ENCODE measurements at places on chromosomes 2 and 18.

DNA sequence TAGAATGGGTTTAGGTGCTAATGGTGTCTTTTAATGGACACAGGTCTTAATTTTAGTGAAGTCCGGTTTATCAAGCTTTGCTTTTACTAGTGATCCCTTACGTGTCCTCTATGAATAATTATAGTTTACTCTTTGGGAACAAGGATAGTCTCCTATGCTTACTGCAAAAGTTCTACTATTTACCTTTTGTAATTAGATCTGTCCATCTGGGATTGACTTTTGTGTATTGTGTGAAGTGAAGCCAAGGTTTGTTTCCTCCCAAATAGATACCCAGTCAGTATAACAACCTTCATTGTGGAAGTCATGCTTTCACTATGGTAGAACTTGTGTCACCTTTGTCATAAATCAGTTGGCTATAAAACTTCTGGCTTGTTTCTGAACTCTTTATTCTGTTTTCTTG lies 740.9 kb upstream of the CRIM1 start:
- DNase-seq = no peak

- no peak for DNase-seq
These were observed 732 bp upstream of the ANXA4 start for GRCh38 chr2:69741229-69741574.

DNA sequence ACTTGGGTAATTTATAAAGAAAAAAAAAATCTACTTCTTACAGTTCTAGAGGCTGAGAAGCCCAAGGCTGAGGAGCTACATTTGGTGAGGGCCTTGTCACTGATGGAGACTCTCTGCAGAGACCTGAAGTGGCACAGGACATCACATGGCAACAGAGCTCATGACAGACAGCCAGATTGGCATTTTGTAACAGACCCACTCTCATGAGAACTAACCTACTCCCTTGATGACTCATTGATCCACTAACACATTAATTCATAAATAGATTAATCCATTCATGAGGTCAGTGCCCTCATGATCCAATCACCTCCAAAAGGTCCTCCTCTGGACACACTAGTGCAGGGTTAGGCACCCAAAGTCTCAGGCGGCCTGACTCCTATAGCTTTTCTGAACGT lies 318.4 kb downstream of the GULP1 start:
- DNase-seq = no peak

DNA sequence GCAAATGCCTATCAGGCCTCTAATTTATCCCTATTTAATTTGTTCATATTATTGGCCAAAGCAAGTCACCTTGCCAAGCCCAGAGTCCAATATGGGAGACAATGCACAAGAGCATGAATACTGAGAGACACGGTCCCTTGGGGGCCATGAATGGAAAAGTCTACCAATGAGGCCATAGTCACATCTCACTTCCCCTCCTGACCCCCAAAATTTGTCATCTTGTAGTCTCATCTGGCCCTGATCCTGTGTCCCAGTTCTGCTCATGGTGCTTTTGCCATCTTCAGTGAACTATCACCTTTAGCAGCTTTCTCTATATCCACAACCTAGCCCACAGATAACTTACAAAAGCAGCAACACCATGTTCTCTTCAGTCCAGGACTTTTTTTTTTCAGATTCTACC lies 302.7 kb upstream of the MGAT5 start:
- DNase-seq = no peak

DNA sequence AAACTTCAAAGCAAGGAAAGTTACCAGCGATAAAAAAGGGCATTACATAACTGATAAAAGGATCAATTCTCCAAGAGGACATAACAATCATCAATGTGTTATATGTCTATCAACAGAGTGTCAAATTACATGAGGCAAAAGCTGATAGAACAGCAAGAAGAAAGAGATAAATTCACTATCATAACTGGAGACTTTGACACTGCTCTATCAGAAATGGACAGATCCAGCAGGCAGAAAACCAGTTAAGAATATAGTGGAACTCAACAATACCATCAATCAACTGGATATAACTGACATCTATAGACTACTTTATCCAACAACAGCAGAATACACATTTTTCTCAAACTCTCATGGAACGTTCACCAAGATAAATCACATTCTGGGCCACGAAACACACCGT lies 65.0 kb downstream of the ROCK2 start:
- DNase-seq = no peak

DNA sequence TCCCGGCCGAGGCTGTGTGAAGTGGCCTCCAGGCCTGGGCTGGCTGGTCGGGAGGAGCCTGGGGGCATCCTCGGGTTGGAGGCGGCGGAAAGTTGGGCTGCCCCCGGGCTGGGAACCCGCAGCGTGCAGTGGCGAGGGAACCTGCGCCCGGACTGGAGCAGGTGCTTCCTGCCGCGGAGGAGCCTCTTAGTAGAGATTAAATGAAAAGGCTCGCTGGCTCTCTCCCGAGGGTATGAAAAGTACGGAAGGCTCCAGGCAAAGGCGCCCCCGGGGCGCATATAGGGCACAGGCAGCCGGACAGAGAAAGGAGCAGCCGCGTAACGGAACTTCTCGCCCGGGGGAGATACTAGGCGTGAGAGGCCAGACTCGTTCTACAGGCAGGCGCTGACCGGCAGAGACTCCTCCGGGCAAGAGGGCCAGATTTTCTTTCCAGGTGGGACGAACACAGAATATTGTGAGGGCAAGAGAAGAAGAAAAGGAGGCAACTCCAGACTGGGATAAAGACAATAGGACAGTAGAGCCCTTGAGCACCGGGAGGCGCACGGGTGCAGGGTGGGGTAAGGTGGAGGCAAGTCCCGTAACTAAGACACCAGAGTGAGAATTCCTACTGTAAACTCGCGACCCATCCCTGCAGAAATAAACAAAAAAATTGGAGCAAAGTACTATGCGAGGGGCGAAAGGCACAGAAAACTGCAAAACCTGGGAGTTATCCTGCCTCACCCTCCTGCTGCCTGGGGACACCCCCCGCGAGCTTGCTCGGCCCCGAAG lies 816 bp downstream of the CDH2 start:
- no peak for DNase-seq

Data from stimulated activated CD4-positive, alpha-beta T cell treated with anti-CD3 and anti-CD28 coated beads, TNF-alpha, amount 100 ng/mL, for 1 hour (primary cell).